NCI-H1417 treated with DMSO at 0.1 percent for 48 hours (cell line): ENCODE measurements at places on chromosomes 6 and 20.

DNA sequence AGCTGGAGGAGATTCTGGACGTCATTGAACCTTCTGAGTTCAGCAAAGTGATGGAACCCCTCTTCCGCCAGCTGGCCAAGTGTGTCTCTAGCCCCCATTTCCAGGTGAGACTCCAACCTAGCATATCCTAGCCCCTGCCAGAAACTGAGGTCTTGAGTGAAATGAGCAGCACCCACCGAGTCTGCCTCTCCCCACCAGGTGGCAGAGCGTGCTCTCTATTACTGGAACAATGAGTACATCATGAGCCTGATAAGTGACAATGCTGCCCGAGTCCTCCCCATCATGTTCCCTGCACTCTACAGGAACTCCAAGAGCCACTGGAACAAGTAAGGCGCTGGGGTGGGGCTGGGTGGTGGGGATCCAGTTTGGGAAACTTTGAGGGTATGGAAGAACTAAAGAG is 4.6 kb downstream of the MEA1 start:
- DNase-seq = no peak

GRCh38 chr6:119037941-119038623 is 40.4 kb downstream of the FAM184A start:
- DNase-seq = no peak

DNA sequence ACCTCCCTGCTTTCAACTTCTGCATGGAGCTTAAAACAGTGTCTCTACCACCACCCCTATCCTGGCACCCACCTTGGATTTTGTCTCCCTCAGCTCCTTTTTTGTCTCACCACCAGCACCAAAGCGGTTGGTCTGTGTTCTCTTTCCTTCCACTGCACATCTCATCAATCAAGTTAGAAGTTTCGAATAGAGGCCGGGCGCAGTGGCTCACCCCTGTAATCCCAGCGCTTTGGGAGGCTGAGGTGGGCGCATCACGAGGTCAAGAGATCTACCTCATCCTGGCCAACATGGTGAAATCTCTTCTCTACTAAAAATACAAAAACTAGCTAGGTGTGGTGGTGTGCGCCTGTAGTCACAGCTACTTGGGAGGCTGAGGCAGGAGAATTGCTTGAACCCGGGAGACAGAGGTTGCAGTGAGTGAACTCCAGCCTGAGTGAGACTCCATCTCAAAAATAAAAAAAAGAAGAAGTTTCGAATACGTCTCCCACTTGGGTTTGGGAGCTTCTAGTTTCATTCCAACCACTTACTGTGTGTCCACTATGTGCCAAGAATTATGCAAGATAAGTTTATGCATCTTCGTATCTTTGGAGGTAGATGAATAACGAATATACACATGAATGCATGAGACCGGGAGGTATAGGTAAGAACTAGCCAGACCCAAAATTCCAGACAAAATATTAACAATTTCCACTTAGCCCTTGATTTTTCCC is 5.9 kb downstream of the PCED1A start:
- no peak for DNase-seq

- no peak for DNase-seq
These were observed 105.8 kb downstream of the CARMIL1 start for GRCh38 chr6:25384967-25385366.

- DNase-seq = no peak
These were observed 62.3 kb downstream of the MRPL14 start for GRCh38 chr6:44064948-44065272.

DNA sequence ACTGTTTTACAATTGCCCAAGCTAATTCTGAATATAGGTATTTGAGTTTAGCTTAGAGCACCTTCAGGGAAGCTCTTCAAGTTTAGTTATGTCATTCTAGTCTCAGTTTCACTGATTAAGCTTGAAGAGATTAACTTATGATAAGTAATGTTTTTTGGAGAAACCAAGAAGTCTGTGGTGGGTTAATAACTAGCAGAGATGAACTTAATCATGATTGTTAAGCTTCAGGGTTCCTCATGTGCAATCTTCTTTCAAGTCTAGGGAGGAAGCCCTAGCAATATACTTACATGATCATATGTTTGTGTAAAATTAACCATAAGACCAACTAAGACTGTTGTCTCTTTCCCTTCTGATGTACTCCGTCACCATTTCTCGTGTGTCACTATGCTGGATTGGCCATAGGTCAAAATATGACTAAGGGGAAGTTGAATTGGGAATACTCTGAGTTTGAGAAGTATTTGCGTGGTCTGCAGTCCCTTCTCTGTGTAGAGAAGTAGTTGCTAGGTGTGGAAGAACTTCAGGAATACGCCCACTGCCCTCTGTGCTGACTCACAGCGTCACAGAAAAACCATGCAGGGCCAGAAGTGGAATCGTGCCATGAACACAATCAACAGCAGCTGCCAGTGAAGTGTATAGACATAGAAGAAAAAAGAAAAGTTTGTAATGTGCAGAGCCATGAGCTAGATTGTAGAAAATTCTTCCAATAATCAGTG is 88.3 kb downstream of the SH3BGRL2 start:
- no peak for DNase-seq

- DNase-seq = no peak
These were observed 42.2 kb downstream of the PKIB start for GRCh38 chr6:122652431-122652830.
